ENCODE measurements at places on chromosomes 7 and 10.

DNA sequence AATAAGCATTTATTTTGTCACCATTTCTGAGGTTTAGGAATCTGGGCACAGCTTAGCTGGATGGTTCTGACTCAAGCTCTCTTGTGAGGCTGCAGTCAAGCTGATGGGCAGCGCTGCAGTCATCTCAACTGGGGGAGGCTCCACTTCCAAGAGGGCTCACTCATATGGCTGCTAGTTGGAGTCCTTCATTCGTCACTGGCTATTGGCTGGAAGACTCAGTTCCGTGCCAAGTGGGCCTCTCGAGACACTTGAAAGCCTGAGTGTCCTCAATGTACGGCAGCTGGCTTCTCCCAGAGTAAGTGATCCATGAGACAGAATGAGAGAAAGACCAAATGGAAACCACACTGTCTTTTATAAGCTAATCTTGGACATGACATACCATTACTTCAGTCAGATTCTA lies 21.6 kb upstream of the COL13A1 start:
- DNase-seq: no peak

- DNase-seq: no peak
These were observed 131.1 kb downstream of the KCND2 start for GRCh38 chr7:120404042-120404441.

- DNase-seq: no peak
These were observed 668 bp downstream of the GPR37 start for GRCh38 chr7:124764847-124765400.

DNA sequence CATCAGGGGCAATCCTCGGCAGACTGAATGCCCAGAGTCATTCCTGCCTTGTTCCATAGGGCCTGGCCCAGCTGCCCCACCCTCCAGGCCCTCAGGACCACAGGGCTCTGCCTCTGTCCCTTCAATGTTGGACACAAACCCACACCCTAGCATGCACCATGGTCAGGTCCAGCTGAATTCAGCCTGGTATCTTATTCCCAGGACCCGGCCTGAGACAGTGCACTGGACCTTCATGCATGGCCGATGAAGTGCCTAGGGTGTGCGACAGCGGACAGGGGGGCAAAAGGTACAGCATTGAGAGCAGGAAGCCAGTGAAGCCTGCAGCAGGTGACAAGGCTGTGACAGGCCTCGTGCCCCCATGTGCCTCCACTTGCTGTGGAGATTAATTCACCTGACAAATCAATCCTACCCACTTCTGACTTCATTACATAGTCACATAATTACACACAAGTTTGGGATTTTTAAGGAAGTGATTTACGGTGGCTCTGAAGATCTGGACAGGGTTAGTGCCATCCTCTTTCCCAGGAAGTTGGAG lies 261.9 kb downstream of the GRID1 start:
- no peak for DNase-seq

DNA sequence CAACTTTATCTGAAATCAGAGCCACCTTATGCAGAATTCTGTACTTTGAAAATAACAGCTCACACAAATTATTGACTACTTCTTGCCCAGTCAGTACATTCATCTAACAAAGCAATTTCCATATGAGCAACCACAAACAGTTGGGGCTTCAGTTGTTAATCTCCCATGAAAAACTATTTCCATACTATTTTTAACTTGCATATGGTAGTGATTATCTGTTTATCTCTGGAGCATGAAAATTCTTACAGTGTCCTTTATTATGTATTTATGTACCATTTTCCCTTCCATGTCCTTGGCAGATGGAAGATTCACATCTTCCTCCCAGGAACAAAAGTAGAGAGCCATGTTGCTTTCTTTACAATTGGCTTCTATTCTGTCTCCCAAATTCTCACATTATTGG lies 285.7 kb downstream of the CRPPA start:
- no peak for DNase-seq

- no peak for DNase-seq
These were observed 156.4 kb downstream of the USP6NL start for GRCh38 chr10:11454958-11455566.

GRCh38 chr7:141992688-141993087 lies 3.0 kb upstream of the MGAM start:
- DNase-seq: no peak

DNA sequence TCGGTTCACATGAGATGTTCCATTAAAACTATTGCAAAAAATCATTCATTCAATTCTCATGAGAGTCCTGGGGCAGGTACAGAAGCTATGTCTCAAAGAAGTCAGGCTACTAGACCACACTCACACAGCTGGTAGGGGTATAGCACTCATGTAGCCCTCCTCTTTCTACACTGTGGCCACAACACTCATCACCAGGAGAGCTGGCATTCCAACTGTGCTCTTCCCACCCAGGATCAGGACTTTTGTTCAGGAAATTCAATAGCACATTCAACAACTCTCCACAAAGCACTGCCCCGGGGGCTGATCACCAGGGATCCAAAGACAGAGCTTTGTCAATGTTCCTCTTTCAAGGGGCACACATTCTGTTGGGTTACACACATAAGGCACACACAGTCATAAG lies 31.0 kb upstream of the C10orf90 start:
- no peak for DNase-seq

DNA sequence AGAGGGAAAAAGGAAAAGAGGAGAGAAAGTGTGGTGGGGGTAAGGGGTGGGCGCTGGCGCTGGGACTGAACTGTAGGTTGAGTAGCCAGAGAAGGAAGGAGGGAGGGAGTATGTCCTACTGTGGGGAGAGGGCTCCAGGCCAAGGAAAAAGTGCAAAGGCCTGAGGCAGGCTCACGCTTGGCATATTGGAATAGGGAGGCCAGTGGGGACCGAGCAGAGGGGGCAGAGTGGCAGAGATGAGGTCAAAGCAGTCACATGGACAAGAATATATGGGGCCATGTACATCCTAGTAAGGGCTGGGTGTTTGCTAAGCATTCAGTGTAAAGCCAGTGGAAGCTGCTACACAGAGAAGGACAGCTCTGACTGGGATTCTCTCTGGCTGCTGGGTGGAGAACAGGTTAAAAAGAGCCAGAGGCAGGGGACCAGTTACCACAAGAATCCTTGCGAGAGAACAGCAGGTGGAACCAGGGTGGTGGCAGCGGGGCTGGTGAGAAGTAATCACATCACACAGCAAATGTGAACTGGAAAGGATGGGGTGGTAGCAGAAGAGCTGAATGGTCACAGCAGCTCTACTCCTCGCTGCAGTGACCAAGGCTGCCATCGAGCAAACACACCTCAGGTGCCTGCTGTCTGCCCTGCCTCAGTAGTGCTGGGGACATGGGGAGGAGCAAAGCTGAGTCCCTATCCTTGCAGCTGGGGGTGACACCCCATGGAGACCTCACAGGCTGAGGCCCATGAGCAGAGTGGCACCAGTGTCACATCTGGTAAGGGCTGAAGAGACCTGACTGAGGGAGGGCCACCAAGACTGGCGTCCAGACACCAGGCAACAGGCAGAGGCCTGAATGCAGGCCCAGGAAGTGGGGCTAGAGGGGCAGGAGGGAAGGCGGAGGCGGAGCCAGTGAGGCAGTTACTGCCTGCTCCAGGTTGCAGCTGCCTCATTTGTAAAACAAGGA lies 39.5 kb downstream of the FAM53B start:
- DNase-seq: no peak

- no peak for DNase-seq
These were observed 21.3 kb downstream of the MKX start for GRCh38 chr10:27724287-27724686.

DNA sequence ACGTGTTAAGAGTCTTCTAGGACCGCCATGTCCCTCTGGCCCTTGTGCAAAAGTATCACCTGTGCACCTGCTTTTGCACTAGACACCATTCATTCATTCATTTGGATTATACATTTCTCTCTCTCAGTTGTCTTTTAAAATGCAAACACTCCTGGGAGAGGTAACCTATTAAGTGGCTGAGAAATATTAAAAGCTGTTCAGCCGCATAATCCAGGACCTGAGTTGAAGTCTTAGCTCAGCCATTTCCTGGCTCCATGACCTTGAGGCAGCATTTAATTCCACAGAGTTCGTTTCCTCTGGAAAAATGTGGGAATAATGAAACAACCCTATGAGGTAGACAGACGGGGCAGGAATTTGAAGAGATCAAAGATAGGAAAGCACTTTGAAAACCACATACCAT lies 251.6 kb downstream of the RPS24 start:
- DNase-seq: no peak

DNA sequence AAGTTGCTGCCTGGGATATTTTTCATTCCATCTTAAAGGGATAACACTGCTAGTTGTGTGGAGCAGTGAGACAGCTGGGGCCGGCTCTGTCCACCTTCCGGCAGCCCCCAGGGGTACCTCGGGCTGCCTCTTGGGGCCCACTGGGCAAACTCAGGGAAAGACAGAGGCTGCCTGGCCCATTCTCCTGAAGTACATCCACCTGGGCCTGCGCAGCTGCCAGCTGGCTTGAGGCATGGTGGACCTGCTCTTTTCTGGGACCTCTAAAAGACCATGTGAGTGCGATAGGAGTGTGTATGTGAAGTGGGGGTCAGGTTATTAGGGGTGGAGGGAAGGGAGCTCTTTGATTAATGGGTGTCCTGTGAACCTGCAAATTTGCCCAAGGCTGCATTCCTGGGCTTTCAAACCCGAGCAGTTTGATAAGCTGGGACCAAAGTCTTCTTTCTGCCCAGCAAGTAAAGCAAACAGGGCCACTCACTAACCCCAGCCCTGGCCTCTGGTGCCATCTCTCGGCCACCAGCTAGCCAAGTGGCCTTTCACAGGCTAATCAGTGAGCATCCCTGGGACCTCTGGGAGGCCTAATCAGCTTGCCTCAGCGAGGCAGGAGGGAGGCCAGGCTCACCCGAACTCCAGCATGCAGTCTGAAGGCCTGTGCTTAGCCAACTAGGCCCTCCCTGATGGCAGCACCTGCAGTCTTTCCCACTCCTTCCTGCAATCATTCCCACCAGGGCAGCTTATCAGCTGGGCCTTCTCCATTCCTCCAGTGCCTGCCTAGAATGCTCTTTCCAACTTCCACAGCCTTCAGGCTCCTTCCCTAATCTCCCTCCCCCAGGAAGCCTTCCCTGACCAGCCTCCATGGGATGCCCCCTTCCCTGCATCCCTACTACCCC lies 954.7 kb upstream of the ZNF722 start:
- DNase-seq: no peak

- DNase-seq: peak; percentile 29
These were observed 759 bp downstream of the DNAJB12 start for GRCh38 chr10:72353965-72354355.

DNA sequence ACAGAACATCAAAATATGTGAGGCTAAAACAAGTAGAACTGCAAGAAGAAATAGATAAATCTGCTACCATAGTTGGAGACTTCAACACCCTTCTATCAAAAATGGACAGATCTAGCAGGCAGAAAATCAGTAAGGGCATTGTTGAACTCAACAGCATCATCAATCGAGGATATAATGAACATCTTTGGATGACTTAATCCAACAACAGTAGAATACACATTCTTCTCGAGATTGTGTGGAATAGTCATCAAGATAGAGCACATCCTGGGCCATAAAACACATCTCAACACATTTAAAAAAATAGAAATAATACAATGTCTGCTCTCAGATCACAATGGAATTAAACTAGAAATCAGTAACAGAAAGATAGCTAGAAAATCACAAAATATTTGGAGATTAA lies 9.9 kb downstream of the IGFBP1 start:
- DNase-seq: no peak

DNA sequence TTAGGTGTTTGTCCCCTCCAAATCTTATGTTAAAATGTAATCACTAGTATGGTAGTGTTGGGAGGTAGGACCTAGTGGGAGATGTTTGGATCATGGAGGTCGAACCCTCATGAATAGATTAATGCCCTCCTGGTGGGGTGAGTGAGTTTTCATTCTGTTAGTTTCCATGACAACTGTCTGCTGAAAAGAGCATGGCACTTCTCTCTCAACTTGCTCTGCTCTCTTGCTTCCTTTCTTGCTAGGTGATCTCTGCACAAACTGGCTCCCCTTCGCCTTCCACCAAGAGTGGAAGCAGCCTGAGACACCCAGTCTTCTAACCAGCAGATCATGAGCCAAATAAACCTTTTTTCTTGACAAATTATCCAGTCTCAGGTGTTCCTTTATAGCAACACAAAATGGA lies 853.9 kb downstream of the SORCS1 start:
- DNase-seq: no peak

- DNase-seq: no peak
These were observed 328.7 kb downstream of the TCERG1L start for GRCh38 chr10:130982802-130983201.

DNA sequence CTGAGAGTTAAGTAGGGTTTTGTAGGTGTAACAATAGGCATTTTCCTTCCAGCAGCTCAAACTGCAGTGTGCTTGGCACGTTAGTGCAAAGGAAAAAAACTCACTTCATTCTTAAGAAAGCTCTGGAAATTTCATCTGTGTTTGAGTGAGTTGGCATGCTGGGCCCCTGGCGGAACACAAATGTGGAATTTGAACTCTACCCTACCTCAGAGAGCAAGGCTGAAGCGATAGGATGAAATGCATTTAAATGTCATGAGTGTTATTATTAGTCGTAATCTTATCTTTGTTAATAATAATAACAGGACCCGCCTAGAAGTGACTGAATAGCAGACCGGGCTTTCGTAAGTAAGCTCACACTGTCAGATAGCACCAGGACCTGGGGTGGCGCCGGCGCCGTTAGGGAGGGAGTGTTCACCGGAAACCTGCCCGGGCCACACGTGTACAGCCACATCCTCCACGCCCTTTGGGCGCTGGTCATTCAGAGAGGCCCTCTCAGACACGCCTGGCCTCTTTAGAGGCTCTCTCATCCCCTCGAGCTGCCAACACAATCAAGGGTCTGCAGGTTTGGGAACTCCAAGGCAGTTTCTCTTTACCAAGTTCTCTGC lies 63.5 kb downstream of the GRK5 start:
- peak; percentile 84 for DNase-seq

DNA sequence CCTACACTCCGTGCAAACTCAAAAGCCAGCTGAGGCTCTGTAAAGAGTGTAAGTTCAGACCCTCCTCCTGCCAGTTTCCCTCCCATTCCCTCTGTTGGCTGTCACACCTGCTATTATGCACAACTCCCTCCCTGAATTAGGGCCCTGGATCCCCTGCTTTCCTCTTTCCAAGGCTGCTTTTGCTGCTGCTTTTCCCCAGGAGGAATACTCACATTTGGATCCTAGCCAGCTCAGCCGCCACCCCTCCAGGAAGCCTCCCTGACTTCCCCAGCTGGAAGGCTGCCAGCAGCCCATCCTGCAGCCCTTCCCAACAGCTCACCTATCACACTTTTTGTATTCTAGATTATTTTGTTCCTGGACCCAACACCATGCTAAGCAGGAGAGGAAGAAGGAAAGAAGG lies 40.9 kb upstream of the WDR11 start:
- no peak for DNase-seq

DNA sequence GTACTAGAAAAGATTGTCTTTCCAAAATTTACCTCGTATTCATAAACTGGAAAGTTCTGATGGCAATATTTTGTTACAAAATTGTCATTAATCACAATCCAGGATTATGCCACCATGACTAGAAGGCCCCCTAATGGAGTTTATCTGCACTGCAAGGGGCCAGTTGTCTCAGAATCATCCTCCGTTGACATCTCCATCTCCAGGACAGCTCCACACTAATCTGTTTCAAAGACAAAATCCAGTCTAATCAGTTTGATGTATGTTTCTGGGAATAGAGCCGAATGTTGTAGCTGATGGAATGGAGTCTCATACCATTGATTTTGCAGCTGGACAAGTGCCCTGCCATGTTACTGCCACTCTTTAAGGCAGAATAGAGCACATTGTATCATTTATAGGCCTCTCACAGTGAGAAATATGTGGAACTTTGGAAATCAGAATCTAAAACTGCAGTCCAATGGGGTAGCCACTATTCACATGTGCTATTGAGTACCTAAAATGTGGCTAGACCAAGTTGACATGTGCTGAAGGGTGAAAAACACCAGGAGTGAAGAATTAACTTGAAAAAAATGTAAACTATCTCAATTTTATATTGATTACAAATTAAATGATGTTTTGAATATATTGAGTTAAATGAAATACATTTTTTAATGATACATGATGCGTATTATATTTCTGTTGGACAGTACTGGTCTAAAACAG lies 38.3 kb upstream of the TOMM7 start:
- no peak for DNase-seq
